ENCODE measurements at places on chromosomes 4 and X. TPM values are rescaled to one million over a fixed set of nuclear protein-coding genes. Genes with fewer than 3 reads are reported as not detected.

DNA sequence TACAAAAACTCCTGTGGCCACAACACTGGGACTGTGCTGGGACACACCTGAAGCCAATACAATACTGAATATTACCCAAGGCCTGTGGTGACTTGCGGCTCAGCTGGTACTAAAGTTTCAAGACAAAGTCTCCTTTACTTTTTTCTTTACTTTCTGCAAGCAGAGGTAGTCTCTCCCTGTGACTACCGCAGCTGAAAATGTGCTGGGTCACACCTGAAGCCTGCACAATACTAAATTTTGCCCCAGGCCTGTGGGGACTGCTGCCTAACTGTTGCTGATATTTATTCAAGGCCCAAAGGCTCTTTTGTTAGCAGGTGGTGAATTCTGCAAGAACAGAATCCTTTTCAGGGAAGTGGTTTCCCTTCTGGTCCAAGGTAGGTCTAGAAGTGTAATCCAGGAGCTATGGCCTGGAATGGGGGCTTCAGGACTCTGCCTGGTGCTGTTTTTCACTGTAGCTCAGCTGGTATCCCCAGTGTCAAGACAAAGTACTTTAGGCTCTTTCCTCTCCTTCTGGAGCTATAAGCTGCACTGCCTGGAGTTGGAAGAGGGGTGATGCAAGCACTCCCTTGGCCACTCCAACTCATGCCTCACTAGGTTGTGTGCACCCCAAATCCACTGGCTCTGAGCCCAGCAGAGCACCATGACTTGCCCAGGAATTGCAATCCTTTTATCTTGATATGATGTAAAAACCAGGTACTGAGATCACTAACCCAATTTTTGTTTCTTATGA lies 489.4 kb downstream of the TECRL start:
- no peak for DNase-seq

The NDNF gene
- total RNA-seq: 9.0 TPM

- no peak for DNase-seq
Measured at GRCh38 chr4:161920304-161921052, 243.3 kb downstream of the FSTL5 start.

DNA sequence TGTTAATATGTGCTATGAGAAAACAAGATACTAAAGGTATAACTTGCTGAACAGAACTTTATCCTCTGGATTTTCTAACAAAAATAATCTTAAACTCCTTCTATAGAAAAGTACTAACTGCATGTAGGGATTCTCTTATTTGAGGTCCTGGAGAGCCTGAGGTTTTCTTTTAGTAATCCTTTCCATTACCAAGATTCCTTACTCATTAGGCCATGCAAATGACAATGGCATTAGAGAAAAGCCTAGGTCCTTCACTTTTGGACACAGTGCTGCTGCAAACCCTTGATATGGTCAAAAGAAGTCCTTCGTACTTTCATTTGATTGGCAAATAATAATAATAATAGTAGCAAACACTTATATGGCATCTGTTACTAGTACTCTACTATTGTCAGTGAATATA lies 3.2 kb downstream of the MMRN1 start:
- DNase-seq: no peak

The ETDC gene
- not detected for total RNA-seq

The GRIA2 gene
- not detected for total RNA-seq

DNA sequence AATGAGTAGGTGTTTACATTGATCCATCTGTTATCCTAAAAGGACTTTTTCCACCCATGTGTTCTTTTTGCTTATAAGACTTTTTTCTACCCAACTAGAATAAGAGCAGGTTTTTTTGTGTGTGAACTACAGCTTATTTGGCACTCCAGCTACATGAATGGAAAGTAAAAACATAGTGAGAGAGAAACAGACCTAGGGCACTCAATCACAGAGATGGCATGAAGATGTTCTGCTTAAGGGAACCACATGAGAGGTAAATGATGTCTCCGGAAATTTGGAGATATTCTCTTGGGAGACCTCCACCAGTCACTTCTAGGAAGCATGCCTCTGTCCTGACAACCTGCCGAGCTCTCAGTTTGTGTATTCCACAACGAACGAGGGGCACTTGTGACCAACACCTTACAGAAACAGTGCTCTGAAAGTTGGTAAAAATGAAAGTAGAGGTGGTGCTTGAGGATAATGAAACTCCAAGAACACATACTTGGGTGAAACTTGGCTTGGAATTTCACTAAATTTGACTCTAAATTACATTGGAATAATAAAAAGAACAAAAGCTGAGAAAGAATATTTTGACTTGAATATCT lies 788.4 kb upstream of the GALNTL6 start:
- DNase-seq: no peak

DNA sequence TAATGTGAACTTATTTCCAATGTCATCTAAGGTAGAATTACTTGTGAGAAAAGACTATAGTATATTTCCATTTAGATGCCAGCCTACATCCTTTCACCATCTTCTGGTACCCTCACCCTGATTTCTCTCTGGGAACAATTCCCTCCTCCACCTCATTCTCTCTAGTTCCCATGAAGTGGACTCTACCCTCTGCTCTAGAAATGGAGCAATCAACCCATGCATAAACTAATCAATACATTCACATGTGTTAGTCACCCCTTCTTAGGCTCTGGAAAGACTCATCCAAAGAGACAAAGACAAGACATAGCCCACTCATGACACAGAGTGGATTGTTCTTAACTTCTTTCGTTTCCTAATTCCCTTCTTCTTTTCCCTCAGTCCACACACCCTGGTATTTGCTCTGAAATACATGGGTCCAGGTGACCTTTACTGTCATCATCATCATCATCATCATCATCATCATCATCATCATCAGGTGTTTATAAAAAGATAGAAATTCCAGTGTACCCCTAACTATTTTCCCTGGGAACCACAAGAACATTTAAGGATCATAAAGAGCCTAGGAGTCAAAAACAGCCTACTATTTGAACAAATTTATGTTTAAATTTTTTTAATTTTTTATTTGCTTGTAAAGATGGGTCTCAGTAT lies 298.9 kb upstream of the GALNT7 start:
- DNase-seq: no peak

- DNase-seq: no peak
Measured at GRCh38 chr4:109959195-109959594, 46.5 kb downstream of the EGF start.

DNA sequence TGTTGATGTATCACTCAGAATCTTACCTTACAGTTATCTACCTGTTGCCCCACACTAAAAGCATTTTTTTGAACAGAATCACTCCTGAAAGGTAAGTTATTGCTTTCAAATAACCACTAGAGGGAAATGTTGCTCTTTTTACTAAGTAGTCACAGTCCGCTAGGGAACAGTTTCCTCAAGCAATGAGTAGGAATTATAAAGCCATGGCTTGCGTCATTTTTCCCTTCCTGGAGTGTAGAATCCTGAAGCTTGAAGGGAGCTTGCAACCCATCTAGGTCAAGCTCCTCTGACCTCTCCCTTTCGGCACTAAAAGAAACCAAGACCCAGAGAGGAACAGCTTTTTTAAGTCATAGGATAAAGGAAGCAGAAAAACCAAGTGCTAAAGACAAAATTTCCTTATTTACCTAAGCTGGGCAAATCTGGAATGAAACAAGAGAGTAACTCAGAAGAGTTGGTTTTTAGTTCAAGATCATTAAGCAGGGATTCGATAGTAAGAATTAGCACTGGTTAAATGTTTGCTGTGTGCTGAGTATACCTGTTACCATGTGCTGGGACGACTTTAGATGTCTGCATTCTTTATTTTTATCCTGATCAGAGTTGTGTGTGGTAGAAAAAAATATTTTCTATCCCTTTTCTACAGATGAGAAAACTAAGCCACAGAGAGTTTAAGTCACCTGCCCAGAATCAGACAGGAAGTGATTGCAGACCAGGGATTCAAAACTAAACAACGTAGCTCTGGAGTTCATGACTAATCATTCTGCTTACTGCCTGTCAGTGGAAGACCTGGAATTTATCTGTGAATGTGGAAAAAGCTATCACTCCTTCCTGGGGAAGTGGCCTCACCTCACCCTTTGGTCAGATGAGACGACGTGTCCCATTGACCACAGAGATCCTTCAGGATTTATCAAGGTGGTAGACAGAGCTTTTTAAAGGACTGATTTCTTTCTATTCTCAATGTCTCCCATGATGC lies 631.5 kb downstream of the RAB28 start:
- DNase-seq: no peak

GRCh38 chr4:89588421-89588820 lies 248.5 kb downstream of the SNCA start:
- no peak for DNase-seq

DNA sequence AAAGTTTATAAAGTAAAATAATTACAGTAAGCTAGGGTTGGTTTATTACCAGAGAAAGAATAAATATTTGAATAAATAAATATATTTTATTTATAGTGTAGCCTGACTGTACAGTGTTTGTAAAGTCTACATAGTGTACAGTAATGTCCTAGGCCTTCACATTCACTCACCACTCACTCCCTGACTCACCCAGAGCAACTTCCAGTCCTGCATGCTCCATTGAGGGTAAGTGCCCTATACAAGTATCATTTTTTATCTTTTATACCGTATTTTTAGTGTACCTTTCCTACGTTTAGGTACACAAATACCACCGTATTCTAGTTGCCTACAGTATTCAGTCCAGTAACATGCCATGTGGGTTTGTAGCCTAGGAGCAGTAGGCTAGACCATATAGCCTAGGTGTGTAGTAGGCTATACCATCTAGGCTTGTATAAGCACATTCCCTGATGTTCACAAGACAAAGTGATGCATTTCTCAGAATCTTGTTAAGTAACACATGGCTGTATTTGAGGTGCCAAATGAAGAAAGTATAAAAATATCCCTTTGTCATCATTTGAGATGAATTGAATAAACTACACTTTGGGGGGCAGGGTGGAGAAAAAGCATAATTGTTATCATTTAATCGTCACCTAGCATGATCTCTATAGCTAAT lies 14.7 kb upstream of the KLHL8 start:
- no peak for DNase-seq

GRCh38 chr4:90025248-90025647 lies 101.9 kb upstream of the CCSER1 start:
- DNase-seq: no peak

The GYG2 gene
- 1.4 TPM for total RNA-seq

- DNase-seq: no peak
Measured at GRCh38 chr4:36374836-36375511, 93.6 kb downstream of the DTHD1 start.

DNA sequence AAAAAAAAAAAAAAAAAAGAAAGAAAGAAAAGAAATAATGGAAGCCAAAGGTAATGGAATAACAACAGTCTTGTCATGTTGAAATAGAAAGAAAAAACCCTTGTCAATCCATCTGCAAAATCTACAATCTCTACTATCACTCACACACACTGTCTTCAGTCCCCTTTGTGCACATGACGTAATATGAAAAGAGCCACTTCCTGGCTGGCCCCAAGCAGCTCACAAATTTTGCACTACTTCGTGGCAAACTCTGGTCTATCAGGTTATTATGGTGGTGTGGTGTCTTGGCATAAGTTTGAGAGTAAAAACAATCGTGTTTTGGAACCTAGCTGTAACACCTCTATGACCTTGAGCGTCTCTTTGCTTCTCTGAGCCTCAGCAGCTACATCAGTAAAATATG lies 8.3 kb upstream of the AFAP1 start:
- DNase-seq: no peak

The KIAA1210 gene
- total RNA-seq: not detected

GRCh38 chr4:177008071-177008835 lies 215.5 kb upstream of the VEGFC start:
- DNase-seq: no peak

DNA sequence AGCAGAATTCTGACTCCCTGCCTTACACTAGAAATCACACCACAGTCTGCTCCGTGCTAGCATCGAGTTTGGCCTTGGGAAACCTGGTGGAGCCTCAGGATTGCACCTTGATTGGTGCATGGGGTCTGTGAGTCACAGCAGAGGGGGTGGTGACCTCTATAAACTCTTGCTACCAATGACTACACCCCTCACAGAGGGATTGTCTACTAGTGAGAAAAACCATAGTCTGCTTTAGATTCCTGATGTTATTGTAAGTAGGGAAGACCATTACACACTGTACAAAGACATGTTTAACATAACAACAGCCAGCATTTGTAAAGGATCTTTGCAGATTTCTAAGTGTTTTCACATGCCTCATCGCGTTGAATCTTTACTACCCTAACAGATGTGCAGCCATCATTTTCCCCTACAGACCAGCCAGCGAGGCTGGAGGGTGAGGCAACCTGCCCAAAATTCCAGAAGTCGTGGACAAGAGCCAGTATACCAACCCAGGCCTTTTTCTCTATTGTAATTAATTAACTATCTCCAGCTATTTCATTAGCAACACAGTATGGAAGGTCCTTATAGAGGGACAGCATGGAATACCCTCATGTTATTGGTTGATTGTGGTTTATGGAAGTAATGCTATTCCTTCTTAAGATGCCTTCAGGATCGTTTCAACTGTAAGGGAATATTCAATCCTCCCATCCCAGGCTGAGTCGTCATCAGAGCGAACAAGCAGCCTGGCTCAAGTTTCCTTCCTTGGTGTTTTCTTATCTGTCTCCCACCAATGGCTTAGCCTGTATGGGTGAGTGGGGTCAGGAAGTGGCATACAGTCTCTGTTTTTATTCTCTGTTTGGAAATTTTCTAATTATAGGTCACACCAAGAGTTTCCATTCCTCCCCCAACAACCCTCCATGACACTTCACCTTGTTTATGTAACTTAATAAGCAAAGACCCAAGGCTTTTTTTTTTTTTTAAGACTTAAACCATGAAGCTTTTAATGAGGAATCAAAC lies 55.9 kb upstream of the KDR start:
- no peak for DNase-seq

Measured in left ventricle myocardium superior (tissue), 1 donor.